ENCODE measurements at places on chromosomes 1 and 21.
A peak's percentile ranks its signal among the peaks of the same experiment; 100 is the strongest.

DNA sequence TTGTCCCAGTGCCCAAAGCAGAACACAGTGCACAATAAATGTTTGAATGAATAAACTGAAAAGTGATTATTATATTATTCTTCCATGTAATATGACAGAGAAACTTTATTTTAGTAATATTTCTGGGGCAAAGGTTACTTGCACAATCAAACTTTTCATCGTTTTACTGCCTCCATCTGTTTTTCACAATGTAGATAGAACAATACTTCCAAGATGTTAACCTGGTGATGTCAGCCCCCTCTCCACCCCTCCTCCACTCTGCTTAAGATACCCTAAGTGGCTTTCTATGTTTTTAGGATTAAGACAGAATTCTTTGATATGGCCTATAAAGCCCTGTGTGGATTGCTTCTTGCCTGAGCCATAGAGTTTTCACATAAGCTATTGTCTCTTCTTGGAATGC lies 13.8 kb upstream of the NTMT2 start:
- no peak for DNase-seq

- no peak for DNase-seq
These were observed 5.1 kb upstream of the NEK7 start for GRCh38 chr1:198151688-198152087.

DNA sequence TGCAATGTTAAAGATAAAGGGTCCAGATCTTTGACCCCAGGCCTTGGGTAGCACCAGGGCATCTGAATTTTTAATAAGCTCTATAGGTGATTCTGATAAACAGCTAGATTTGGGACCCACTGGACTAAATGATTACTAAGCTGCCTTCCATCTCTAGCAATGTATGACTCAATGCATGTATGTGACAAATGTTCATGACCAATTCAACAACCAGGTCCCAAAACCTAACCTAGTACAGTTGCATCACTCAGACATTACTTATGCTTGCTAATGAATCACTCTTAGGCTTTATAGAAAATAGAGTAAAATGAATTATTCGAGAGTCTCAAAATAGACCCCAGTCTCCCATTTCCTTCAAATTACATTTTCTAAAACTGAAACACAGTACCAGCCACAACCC lies 35.5 kb downstream of the RCAN1 start:
- DNase-seq: peak; percentile 68

GRCh38 chr1:25622531-25622930 lies 5.9 kb downstream of the MAN1C1 start:
- DNase-seq: no peak

- DNase-seq: no peak
These were observed 48.4 kb upstream of the SIPA1L2 start for GRCh38 chr1:232678185-232678886.

DNA sequence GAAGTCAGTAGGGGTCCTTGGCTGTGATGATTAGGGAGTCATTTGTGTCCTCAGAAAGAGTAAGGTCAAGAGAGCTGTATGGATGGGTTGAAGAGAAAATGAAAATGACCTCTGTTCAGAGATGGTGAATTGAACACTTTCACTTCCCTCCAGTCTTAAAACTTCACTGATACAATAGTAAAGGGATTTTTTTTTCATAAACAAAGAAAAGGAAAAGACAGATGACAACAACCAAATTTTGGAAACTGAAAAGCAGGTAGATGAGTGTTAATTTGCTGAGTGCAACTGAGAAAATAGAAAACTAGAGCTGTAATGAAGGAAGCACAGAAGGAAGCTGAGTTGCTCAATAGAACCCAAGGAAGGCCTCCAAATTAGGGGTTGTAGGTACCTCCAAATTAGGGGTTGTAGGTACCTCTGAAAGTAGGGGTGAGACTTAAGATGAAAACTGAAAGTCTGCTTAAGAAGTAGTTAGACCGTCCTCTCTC lies 14.8 kb upstream of the S1PR1 start:
- DNase-seq: no peak
